Natural killer cell (primary cell): ENCODE measurements at places on chromosomes 11 and 22. TPM values are rescaled to one million over a fixed set of nuclear protein-coding genes. Genes with fewer than 3 reads are reported as not detected.

GRCh38 chr22:21861851-21862250, 5.6 kb downstream of the MAPK1 start:
- DNase-seq = no peak

DNA sequence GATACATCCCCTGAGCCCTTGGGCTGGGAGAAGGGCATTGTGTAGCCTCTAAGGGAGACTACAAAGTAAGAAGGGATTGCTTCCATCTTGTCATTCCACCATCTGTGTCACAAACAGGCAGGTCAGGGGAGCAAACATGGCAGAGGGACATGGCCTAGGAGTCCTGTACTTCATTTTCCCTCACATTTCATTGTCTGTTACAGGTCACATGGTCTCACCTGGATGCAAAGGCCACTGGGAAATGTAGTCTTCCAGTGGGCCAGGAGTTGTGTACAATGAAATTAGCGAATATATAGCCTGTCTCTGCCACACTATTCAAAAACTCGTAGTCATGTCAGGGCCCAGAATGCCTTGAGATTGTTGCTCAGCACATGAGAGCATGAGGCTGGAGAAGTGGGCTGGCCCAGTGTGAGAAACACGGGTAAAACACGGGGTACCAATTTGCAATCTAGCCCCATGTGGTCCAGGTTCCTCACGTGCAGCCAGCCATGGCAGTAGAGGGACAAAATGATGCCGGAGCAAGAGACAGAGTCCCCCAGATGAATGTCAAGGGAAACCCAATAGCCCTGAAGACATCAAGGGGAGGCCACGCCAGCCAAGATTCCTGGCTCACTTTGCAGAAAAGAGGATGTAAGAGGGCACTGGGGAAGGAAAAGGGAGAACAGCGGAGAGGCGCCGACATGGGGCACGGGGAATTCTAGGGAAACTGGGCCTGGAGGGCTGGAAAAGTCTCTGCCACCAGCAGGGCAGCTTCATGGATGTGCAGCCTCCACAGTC, 47.7 kb upstream of the EMID1 start:
- DNase-seq = no peak

DNA sequence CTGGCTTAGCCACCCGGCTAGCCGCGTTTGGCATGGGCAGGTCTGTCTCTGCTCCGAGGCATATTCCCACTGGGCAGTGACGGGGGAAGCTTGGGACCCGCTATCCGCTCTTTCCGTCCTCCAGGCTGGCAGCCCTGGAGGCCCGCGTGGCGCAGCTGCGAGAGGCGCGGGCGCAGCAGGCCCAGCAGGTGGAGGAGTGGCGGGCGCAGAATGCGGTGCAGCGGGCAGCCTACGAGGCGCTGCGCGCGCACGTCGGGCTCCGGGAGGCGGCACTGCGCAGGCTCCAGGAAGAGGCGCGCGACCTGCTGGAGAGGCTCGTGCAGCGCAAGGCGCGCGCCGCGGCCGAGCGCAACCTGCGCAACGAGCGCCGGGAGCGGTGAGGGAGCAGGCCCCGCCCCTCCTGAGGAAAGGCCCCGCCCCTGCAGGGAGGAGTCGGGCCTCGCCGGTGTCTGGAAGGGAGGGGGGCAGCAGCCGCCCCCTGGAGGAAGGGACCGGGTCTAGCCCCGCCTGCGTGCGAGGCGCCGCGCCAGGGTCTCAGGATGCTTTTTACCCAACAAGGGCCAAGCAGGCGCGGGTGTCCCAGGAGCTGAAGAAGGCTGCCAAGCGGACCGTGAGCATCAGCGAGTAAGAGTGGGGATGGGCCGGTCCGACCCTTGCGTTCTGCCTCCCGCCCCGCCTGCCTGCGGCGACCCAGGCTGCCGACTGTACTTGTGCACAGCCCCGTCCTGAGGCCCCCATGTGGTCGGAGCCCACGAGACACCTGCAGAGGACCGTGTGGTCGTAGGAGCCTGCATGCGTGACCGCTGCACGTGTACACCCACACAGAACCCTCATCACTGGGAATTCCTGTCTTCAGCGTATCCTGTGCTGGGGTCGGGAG, 7.9 kb downstream of the ATG16L2 start:
- DNase-seq = peak; percentile 93

Gene ART1
- total RNA-seq = not detected

Gene DRD2
- total RNA-seq = not detected

Gene C11orf16
- not detected for total RNA-seq
